CD4-positive, alpha-beta T cell (primary cell): ENCODE measurements at places on chromosomes 1 and 21.

- DNase-seq: no peak
Measured at GRCh38 chr1:96520579-96520947, 201.0 kb upstream of the PTBP2 start.

DNA sequence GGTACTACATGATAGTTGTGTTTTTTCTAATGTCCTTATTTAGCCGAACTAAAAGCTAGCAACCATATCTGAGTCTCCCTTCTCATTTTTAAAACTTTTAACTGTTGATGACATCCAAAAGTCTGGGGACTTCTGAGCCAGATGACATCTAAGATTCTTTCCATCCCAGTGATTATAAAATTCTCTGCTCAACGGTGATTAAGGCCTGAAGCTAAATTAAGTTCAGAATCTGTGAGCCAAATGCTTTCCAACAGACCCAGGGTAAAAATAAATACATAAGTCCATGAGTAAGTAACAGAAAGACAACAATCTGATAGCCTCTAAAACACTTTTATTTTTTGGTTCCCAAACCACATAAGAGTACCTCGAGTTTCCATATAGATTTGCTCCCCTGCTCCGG, 13.1 kb upstream of the PTP4A2 start:
- no peak for DNase-seq

GRCh38 chr1:93824834-93825233, 54.2 kb downstream of the DNTTIP2 start:
- DNase-seq: no peak

- no peak for DNase-seq
Measured at GRCh38 chr1:19756480-19756879, 43.2 kb downstream of the TMCO4 start.

GRCh38 chr1:12480748-12481362, 137.2 kb downstream of the DHRS3 start:
- no peak for DNase-seq

DNA sequence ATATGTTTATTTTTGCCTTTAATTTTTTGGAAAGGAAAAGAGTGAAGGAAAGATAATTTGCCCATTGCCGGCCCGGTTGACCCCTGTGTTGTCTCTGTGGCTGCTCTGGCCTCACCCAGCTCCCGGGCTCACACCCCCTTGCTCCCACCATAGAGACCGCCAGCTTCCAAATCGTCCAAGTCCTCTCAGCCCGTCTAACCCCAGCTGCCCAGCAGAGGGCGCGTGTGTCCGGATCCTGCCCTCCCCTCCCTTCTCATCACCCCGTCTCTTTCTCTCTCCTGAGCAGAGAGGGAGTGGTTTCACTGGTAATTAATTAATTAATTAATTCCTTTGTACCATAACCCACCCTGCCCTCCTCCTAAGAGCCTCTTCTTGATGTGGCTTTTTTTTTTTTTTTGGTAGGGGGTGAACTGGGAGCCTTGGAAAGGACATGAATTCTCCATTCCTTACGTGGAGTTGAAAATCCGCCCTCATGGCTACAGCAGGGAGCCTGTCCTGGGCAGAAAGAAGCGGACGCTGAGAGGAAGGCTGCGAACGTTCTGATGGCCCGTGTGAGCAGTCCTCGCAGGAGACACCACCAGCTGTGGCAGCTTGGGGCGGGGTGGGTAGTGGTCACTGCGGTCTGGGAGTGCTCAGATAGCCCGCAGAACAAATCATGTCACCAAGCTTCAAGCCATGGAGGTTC, 45.9 kb downstream of the KIAA0040 start:
- DNase-seq: peak; percentile 62

- DNase-seq: no peak
Measured at GRCh38 chr1:117642963-117643362, 37.1 kb downstream of the TENT5C start.

DNA sequence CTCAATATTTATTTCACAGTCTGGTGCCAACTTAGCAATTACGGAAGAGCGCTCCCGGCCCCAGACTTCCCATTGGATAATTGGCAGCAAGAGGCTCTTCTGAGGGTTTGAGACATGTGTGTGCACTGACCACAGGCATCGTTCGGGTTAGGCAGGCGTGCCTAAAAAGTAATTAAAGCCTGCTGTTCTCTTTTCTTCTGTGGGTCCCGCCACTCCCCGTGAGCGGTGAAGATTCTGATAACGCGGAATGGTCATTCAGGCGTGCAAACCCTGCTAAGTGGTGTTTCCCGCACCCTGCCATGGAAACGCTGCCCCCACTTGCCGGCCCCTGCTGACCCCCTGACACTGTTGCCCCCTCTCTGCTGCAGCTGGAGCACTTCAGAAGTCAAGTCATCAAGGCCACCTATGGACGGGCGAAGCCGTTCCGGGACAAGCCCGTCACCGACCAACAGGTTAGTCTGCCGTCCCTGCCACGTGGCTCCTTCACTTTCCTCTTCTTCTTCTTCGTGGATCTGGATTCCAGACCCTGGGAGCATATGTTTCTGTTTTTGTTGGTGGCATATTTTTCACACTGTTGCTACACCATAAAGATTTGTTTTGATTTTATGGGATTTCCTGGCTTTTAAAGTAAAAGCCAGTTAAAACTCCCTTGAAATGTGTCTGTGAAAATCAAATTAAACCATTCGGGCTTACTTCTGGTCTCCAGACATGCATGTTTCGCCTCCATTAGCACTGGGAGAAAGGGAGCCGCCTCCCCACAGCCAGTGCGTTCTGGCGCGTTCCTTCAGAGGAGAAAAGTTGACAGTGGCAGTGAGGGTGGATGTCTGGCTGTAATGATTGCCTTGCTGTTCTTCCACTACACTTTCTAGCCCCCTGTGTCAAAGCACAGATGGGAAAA, 79.9 kb downstream of the FHAD1 start:
- DNase-seq: no peak

- DNase-seq: no peak
Measured at GRCh38 chr21:18252680-18253079, 8.0 kb downstream of the CHODL start.

GRCh38 chr1:183689762-183690204, 36.7 kb upstream of the APOBEC4 start:
- no peak for DNase-seq

GRCh38 chr1:110265186-110265585, 55.1 kb downstream of the KCNC4 start:
- no peak for DNase-seq

GRCh38 chr1:93960641-93961147, 51.5 kb upstream of the GCLM start:
- DNase-seq: no peak

- no peak for DNase-seq
Measured at GRCh38 chr1:178613271-178613945, 100.5 kb downstream of the TEX35 start.

DNA sequence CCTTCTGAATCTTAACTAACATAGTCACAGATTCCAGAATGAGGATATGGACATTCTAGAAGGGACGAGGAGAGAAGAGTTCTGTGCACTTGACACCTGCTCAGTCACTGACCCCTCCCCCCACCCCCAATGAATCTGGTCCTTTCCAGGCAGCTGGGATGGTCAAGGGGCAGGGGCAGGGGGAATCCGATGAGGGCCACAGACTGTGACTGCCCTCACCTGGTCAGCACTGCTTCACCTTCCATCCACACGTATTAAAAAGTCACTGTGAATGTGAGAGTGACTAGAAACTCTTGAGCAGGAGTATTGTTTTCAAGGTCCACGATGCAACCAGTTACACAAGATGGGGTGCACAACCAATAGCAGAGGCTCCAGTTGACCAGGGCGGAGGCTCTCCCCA, 9.5 kb upstream of the PRAMEF12 start:
- DNase-seq: no peak

- DNase-seq: no peak
Measured at GRCh38 chr1:178189814-178190213, 95.9 kb downstream of the RASAL2 start.

DNA sequence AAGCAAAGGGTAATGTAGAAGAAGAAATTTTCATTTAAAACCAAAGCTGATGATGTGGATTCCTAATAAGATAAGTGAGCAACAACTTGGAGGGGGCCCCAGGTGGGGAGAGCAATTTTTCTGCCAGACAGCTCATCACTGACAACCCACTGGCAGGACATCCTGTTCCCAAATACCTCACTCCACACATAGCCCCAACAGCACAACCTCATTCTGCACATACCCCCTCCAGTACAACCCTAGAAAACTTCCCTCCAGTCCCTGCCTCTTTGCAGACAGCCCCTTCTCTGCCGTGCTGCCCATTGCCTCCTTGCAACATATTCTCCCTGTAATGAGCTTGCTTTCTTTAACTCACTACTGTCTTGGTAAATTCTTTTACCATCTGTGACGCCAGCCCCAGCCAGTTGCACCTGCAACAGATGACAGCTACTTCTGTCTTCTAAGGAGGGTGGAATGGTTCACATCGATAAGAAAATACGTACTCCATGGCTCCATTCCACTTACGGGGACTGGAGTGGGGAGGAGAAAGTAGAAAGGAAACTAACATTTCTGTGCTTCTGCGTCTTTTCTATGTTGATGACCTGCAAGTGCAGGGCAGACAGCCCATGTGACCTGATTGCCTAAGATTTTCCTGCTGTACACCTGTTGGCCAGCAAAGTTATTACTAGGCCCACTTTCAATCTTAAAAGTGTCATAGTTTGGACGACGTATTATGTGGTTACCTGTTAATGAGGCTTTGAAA, 14.7 kb downstream of the RHEX start:
- no peak for DNase-seq

DNA sequence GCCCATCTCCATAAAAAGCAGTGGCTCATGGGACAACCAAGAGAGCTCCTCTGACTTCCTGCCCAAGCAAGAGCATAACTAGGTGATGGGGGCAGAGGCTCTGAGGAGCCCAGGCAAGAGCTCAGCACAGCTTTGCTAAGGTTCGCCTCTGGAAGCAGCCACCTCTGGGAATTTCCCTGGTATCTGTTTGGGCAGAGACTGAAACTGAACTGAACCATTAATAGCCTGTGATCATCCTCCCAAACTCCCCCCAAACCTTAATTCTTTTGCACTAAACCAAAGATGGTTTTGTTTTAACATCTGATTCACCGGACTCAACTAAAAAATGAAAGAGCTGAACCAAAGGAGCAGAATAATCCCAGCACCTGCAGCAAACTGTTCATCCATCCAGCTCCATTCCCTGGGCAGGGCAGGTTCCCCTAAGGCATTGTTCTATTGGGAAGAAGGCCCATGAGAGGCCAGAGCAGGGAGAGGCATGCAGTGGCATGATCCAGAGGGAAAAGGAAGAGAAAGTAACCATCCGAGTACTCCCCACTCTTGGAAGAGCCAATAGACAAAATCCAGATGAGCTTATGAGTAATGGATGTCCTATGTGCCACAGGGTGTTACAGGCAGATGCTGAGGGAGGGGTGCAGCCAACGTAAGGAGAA, 77.8 kb upstream of the KAZN start:
- no peak for DNase-seq

GRCh38 chr21:46667741-46668380, 32.4 kb downstream of the PRMT2 start:
- no peak for DNase-seq

DNA sequence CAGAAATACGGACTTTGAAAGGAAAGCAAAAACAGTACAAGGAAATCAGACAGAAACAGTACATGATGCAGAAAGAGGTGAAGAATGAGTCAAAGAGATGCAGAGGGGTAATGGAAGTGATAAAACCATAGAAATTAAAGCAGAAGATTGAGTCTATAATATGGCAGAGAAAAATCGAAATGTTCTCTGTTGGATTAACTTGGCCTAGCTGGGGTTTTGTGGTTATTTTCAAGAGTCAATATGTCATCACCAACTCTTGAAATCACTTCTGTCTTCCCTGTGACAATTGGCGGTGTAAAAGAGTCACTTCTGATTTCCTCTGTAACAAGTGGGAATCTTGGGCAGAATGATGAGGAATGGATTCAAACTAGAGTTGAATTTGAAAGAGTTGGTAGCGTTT, 7.4 kb downstream of the YTHDF2 start:
- no peak for DNase-seq

- no peak for DNase-seq
Measured at GRCh38 chr1:214935258-214935657, 147.3 kb upstream of the KCNK2 start.

DNA sequence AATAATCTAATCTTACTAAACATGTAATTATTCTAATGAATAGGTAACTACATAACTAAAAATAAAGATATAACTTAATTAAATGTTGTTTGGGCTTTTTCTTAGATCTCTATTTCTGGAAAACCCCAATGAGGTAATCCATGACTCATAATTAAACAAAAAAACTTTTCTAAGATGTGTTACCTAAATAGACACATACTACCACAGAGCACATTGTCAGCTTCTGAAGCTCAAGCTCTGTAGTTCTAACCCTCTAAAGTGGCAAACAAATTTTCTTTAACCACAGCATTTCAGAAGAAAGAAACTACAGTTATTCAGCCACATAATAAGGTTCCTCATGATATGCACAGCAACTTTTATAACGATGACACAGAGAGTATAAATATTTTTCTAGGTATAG, 4.2 kb downstream of the OR6K3 start:
- DNase-seq: no peak

GRCh38 chr21:34039678-34040382, 33.5 kb upstream of the MRPS6 start:
- DNase-seq: no peak

GRCh38 chr1:27284425-27285273, 37.3 kb upstream of the TMEM222 start:
- DNase-seq: peak; percentile 74

GRCh38 chr1:232614811-232615210, 15.1 kb downstream of the SIPA1L2 start:
- no peak for DNase-seq

DNA sequence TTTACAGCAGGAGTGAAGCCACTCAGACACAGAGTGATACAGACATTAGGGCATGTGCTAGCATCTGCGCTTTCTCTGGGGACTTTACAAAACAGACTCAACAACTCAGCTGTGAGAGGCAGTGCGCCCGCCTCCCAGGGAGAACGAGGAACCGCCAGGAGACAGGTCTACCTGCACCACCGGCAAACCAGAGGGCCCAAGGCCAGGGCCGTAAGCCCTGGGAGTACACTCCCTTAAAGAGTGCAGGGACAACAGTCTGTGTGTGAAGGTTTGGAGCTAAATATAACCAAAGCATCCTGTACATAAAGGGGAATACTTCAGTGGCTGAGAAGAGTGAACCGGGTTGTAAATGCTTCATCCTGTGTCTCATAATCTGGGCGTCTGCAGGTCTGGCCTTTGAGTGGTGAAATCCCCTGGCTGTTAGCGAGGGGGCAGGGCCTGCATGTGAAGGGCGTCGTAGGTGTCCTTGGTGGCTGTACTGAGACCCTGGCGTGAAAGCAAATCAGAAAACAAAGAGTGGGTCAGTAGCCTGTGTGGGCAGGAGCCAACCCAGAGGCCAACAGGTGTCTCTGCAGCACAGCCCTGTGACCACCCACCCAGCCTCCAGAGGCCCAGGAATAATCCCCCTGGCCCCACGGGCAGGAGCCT, 86.9 kb downstream of the CD247 start:
- no peak for DNase-seq
